ENCODE measurements at places on chromosomes 1 and 21.

DNA sequence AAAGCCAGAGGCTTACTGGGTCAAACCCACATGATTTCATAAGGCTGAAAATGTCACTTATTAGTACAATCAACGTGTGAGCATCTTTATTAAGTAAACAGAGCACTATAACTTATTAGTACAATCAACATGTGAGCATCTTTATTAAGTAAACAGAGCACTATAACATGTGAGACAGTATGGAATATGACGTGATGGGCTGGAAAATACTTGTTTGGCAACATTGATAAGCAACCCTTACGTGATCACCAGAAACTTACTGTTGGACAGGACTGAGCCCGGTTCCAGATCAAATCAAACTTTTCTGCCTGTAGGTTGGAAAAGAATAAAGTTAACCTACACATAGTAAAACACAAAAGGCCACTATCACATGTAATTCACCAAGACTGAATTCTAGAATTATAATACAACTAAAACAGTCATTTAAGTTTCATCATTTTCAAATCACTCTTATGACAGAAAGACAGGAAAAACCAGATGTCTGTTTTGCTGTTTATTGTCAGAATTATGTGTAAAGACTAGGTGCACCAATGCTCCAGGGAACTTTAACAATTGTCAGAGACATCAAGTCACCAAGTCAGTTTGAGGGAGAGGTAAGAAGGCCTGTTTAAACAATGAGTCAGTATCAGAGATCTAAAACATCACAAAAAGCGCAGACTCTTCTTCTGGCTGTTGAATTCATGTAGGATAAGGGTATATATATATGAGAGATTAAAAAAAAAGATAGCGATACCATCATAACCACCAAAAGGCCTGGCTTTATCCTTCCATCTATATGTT is 15.7 kb downstream of the ATPAF1 start:
- no peak for DNase-seq

DNA sequence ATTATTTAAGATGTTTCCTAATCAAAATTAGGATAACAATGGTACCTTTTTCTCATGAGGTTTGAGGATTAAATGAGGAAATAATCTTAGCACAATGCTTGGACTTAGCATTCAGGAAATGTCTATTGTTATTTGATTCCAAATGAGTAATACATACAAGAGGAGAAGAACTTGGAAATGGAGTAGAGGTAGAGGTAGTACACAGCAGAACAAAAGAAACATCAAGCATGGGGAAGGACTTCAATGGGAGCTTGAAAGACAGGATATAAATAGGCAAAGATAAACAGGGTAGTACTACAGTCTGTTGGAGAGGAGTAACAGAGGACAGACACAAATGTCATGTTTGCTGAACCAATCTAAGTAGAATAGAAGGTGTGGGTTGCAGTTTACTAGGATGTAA is 59.5 kb upstream of the RGS2 start:
- DNase-seq = no peak

- DNase-seq = no peak
These were observed 9.2 kb downstream of the CASZ1 start for GRCh38 chr1:10787286-10787685.

DNA sequence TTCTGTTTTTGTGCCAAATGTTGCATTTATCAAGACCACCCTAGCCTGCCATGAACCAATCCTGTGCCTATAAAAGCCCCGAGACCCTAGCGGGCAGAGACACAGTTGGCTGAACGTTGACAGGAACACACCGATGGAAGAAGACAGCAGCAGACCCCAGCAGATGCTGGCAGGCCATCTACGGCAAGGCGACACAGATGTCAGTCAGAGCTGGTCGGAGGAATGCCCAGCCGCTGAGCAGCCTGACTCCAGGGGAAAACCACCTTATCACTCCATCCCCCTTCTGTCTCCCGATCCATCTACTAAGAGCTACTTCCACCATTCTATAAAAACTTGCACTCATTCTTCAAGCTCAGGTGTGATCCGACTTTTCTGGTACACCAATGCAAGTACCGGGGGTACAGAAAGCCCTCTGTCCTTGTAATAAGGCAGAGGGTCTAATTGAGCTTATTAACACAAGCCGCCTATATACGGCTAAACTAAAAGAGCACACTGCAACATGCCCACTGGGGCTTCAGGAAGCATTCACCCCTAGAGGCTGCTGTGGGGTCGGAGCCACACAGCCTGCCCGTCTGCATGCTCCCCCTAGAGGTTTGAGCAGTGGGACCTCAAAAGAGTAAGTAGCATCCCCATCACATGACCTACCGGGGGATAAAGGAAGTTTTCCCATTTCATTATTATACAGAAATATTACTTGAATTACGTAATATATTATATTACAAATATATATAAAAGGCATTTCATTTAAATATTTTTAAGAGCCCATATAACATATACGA is 1156.3 kb upstream of the B3GALT2 start:
- no peak for DNase-seq

DNA sequence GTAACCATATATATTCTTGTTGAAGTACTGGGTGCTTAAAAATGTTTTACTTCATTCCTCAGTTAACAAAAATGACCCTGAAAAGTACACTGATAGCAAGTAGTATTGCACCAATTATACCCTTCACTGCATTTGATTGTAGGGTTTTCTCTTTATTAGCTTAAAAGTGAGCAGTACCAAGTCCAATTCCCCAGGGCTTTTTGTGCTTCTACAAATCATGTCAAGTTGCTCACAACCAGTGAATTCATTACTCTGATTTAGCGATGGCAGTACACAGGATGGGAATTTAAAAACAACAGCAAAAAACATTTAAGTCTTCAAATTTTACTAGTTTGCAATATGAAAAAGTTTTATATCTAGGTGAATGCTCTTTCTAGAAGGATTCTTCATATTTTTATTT is 436.4 kb downstream of the PTBP2 start:
- no peak for DNase-seq

GRCh38 chr1:106439475-106439874 is 617.0 kb upstream of the PRMT6 start:
- DNase-seq = no peak

GRCh38 chr21:17783481-17784179 is 35.5 kb downstream of the C21orf91 start:
- no peak for DNase-seq

DNA sequence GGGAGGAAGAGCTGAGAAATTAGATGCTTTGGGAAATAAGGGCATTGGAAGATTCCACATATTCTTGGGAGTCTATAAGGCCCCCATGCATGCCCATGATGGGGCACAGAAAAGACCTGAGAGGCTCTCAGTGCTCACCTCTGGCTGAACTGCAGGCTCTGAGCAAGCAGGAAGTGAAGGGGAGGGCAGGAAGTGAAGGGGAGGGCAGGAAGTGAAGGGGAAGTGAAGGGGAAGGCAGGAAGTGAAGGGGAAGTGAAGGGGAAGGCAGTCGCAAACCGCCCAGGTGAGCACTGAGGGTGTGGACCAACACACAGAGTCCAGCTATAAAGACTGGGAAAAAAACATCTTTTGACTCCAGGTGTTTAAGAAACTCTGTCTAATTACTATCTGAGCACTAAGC is 3.5 kb downstream of the KRTAP10-9 start:
- DNase-seq = no peak

- no peak for DNase-seq
These were observed 16.3 kb downstream of the LYPLAL1 start for GRCh38 chr1:219189952-219190351.

DNA sequence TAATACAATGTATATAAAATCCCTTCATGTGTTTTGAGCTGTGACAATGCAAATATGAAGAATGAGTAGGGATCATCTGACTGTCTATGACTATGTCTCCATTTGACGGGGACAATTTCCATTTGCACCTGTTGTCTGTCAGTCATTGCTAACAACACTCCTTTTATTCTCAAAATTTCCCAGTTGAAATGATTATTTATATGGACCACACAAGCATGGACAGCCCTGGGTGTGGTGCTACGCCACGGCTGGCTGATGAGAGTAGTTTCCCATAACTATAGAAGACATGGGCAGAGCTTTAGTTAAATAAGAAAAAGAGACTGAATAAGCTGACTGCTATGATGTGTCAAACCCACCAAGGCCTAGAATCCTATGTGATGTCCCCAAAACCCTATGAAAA is 135.8 kb downstream of the MAP3K21 start:
- DNase-seq = no peak

DNA sequence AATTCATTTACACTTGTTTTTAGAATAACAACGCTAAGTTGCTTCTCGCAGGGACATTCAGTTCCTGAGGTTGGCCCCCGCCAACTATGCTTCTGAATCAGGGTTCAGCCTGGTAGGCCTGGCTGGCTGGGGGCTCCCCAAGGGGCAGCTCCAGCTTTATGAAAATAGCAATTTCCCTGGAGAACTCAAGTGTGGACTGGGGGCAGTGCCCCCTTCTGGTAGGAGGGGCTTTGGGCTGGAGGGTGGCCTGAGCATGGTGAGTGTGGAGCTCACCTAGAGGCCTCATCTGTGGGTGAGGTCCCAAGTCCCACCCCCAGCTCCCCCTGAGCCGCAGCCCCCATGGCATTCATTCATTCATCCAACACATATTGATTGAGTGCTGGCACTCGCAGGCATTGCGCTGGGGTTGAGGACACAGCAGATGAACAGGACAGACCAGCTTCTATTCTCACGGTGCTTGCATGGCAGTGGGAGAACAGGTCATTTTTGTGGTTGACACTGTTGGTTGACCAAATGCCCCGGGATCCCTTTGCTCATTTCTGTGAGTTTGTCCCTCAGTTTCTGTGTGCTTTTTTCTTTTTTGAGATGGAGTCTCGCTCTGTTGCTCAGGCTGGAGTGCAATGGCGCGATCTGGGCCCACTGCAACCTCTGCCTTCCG is 79.2 kb downstream of the UBIAD1 start:
- no peak for DNase-seq

GRCh38 chr1:189623336-189623735 is 854.3 kb downstream of the BRINP3 start:
- no peak for DNase-seq

DNA sequence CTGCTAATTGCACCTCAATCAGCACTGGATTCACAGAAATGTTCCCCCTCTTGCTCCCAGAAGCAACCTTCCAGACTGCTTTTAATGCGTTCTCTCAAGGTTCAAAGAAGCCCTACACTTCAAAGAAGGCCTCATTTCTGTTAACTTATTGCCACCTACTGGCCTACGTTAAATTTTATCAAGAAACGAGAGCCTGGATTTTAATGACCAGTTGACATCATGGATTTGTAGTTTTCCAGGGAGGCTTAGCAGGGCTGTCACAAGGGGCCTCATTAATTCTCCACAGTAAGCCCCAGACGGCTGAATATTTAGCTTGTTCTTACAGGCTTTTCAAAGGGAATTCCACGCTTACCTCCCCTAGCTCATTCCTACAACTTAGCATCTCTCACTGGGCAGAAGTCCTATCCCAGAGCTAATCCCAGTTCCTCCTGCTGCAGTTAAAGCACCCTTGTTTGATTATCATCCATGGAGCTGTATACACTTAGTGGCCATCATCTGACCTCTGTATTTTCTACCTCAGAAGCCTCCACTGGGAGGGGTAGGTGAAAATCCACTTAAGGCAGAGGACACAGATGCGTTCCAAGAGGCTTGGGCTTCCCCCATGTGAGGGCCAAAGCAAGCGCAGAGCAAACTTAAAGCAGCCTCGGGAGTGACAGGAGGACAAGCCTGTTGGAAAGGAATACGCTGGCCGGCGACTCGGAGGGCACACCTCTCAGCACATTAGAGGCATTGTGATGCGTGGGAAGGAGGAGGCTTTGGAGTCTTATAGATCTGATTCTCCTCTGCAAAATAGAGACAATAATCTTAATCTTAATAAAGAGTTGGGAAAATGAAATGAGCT is 32.2 kb upstream of the CYP4X1 start:
- peak; percentile 16 for DNase-seq

- DNase-seq = no peak
These were observed 7.3 kb downstream of the C8B start for GRCh38 chr1:56958526-56958925.

- no peak for DNase-seq
These were observed 14.1 kb upstream of the TNR start for GRCh38 chr1:175757381-175758015.

DNA sequence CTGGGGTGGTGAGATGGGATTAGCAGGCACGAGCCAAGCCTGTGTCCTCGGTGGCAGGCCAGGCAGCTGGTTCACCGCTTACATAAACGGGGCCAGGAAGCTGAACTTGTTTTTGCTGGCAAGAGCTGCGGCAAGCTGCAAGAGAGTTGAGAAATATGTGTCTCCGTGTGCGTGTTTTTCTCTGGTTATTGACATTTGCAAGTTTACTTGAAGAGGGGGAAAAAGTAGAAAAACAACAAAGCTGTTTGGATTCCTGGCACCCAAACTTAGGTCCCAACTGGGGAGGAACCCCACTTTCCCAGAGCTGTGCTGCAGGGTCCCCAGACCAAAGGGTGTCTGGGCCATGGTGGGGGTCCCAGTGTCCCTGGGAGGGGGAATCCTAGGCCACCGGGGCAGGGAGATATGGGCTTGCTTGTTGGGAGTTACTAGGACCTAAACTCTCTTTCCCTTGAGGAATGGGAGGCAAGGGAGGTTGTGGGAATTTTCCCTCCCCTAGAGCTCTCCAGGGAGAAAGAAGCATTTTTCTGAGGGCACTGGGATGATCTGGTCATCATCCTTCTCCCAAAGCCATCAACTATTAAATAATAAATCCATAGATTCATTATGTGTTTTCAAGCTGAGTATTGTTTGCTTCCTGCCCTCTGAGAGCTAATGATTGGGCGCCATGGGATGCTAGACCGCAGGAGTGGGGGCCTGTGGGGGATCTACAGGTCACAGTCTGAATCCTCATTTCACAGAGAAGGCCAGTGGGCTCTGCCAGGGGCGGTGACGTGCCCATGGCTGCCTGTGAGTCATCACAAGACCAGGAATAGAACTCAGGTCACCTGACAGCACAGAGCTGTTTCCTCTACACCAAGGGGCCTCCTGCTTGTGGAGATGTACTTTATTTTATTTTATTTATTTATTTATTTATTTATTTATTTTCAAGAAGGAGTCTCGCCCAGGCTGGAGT is 14.8 kb downstream of the IL6R start:
- DNase-seq = peak; percentile 75

GRCh38 chr1:235513495-235514366 is 9.5 kb upstream of the B3GALNT2 start:
- DNase-seq = peak; percentile 58

Measured in kidney glomerular epithelial cell (primary cell).